ENCODE measurements at places on chromosomes 12 and 14. TPM values are rescaled to one million over a fixed set of nuclear protein-coding genes. Genes with fewer than 3 reads are reported as not detected.

Gene BEST3
- not detected for total RNA-seq

Gene PAPLN
- 4.2 TPM for total RNA-seq

Gene RNASE7
- not detected for total RNA-seq

Gene NKX2-1
- total RNA-seq, result not detected

Gene MYBPC1
- not detected for total RNA-seq

Gene CISTR
- not detected for total RNA-seq

Gene LGR5
- total RNA-seq, result 0.25 TPM

Gene BIN2
- total RNA-seq, result not detected

Gene GPR68
- 0.35 TPM for total RNA-seq

Gene YARS2
- 31.6 TPM for total RNA-seq

Gene CYP27B1
- total RNA-seq, result 1.3 TPM

Gene IL26
- not detected for total RNA-seq

Gene ABCD2
- 0.15 TPM for total RNA-seq

Gene RASAL1
- total RNA-seq, result 0.33 TPM

Gene CDKN1B
- 90.4 TPM for total RNA-seq

Gene PLEKHD1
- 0.21 TPM for total RNA-seq

Gene IAPP
- 0.09 TPM for total RNA-seq

GRCh38 chr14:71415404-71415690, 508.1 kb downstream of the PCNX1 start:
- no peak for DNase-seq

DNA sequence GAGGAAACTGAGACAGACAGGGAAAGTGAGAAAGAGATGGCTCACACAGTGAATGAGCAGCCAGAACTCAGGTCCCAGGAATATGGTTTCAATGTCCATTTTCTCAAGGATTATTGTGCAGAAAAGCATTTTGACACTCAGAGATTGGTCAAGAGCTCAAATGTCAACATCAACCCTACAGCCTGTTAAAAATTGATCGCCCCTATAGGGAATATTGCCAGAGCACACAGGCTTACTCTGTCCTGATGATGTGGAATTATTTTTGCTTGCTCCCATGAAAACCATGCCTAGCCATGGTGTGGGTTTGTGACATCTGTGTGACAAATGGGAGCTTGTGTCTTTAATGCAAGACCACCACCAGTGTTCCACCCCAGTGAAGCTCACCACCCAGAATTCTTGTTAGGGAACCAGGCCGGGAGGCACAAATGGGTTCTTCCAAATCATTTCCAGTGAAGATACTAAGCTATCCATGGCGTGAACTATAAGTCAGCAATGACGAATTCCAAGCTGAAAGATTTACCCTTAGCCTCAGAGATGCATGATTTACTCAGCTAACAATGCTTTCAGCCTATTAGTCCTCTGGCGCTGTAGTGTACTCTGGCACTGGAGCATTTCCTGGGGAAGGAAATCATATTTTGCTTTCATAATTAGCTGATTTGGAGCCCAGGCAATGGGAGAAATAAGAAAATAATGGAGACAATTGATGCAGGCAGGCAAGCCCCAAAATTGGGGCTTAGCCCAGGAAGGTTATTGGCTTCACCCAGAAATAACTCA, 1188.2 kb upstream of the TMEM132C start:
- no peak for DNase-seq

- no peak for DNase-seq
Observed at GRCh38 chr14:41824441-41824840, 217.8 kb downstream of the LRFN5 start.

DNA sequence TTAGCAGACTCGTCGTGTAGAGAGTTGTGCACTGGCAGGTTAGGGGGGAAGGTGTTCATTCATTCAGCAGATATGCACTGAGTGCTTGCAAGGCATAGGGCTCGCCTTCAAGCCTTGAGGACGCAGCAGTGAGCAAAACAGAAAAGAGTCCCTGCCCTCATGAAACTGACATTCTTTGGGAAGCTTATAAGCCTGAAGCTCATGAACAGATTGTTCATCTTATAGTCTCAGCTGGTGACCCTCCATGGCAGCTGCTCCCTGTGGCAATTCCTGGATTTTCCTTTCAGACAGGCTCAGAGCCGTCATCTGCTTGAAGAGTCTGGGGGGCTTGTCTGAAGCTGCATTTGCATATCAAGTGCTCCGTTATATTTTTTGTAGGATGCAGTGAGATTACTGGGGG, 148.4 kb downstream of the PRKCH start:
- no peak for DNase-seq

- no peak for DNase-seq
Observed at GRCh38 chr12:57661376-57661775, 28.4 kb upstream of the B4GALNT1 start.

DNA sequence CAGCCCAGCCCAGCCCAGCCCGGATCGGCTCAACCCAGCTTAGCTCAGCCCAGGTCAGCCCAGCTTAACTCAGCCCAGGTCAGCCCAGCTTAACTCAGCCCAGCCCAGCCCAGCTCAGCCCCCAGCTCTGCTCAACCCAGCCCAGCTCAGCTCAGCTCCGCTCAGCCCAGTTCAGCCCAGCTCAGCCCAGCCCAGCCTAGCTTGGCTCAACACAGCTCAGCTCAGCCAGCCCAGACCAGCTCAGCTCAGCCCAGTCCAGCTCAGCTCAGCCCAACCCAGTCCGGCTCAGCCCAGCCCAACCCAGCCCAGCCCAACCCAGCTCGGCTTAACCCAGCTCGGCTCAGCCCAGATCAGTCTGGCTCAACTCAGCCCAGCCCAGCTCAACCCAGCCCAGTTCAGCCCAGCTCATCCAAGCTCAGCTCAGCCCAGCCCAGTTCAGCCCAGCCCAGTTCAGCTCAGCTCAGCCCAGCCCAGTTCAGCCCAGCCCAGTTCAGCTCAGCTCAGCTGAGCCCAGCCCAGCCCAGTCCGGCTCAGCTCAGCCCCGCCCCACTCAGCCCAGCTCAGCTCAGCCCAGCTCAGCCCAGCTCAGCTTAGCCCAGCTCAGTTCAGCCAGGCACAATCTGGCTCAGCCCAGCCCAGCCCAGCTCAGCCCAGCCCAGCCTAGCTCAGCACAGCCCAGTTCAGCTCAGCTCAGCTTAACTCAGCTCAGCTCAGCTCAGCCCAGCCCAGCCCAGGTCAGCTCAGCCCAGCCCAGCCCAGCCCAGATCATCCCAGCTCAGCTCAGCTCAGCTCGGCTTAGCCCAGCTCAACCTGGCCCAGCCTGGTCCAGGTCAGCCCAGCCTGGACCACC, 331.7 kb downstream of the TMEM121 start:
- DNase-seq, result no peak

GRCh38 chr12:131190965-131191364, 237.3 kb downstream of the ADGRD1 start:
- no peak for DNase-seq

DNA sequence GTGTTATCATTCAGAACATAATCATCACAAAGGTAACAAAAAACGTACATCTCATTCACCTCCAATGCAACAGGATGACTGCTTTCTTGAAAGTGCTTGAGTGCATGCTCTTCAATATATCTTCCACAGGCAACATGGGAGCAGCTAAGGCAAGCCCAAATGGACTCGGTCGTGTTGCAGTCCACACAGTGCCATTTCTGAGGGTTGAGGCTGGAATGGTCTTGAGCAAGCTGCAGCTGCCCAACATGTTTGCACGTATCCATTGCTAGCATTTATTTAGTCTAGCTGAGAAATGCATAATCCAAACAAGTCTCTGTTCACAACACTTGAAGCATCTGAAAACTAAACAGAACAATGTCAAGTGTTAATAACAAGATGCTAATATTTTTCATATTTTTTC, 17.3 kb downstream of the USP44 start:
- no peak for DNase-seq

- peak; percentile 6 for DNase-seq
Observed at GRCh38 chr14:58665773-58666500, 28.2 kb downstream of the DACT1 start.

DNA sequence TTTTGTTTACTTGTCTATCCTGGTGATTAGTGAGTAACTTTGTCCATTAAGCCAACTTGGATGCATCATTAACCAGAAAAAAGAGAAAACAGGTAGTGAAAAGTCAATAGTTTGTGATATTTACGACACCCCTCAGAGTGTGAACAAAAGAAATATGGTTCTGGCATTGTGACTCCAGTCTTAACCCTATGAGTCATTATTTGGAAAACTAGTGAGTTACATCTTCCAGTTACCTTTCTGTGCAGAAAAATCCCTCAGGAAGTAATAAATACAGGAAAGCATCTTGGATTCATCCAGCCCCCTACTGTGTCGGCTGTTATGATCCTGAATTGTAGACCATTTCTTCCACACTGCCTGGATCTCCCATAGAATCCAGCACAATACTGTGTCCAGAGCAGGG, 379.1 kb downstream of the GALC start:
- no peak for DNase-seq

- DNase-seq, result no peak
Observed at GRCh38 chr12:54417712-54418440, 1.2 kb downstream of the ITGA5 start.

DNA sequence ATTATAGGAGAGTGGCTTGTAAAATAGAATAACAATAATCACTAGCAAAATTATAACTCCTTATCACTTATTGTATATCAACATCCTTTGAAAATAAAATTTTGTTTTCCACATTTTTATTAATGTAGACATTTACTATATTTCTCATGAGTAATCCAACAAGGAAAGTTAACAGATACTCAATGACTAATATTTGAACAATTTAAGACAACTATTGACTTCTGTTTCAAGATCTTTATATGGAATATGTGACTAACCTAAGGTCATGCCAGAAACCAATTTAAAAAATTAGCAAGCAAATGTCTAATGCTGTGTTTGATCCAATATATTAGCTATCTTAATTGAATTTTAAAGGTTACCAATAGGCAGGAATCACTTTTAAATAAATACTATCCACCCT, 638.5 kb upstream of the FLRT2 start:
- no peak for DNase-seq

DNA sequence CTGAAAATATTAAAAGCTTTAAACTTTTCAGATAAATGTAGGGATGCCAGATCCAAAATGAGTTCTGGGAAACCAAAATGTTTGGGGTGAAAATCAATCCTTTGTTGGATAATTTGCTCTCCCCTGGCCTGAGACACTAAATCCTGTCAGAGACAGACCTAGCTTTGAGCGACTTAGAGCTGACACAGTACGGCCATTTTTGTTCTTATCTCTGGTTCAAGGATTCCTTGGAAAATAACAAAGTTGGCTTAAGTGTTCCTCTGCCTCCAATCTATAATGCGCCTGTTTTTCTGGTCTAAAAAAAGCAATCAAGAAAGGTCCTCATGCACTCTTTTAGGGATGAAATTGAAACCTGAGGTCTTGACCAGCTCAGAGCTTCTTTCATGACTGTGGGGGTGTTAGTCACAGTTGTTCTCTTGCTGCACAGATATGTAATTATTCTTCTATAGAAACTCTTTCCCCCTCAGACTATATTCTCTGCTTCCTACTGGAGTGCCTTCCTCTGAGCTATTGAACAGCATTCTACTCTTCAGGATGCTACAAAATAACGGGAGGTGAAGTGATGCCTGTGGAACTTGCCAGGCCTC, 52.3 kb upstream of the EGLN3 start:
- no peak for DNase-seq

DNA sequence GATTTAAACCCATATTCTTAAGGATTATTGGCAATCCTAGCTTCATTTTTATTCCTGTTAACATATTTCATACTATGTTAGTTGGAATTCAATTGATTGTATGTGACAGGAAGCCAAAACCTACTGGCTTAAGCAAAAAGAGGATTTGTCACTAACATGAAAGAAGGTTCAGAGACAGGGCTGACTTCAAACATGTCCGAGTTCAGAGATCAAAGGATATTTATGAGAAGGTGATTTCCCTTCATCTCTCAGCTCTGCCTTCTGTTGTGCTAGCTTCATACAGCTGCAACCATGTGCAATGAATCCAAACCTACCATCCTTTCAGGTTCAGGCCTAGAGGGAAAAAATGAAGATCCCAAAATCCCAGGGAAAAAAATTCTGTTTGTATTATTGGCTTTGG, 349.7 kb downstream of the ATP23 start:
- no peak for DNase-seq

- peak; percentile 72 for DNase-seq
Observed at GRCh38 chr14:23300687-23301223, 1.9 kb downstream of the PPP1R3E start.

- peak; percentile 69 for DNase-seq
Observed at GRCh38 chr12:49098035-49098451, 3.4 kb upstream of the DHH start.

DNA sequence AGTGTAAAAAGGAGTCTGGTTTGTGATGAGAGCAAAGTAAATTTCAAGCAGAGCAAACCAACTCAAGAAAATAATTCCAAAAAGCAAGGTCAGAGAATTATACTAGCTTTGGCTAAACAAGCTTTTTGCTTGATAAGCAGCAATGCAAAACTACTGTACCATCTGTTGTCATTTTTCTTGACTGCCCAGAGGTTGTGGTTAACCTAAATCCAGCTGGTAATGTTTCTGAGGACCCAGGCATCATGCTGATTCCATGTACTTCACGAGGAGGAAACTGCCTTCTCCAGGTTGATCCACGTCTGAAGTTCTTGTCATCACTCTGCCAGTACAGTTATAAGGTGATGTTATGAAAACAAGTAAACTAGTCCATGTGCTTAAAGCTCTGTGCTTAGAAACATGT, 185.2 kb downstream of the ACSS3 start:
- no peak for DNase-seq

DNA sequence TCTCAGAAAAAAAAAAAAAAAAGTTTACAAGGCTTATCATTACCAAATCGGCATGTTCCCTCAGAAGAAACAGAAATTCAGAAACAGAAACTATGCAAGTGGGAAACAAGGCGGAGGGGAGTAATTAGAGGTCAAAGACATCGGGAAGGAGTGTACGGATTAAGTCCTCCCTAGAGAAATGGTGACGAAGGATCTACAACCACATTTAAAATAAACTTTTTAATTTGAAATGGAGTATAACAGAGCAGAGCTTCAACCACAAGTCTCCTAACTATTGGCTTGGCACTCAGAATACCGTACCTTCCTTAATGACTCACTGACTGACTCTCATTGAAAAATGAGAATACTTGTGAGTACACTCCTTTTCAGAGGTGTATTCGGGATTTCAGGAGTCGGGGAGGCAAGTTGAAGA, 908 bp downstream of the ENTPD5 start:
- DNase-seq, result peak; percentile 61

GRCh38 chr12:21825886-21826617, 51.5 kb upstream of the KCNJ8 start:
- no peak for DNase-seq

- DNase-seq, result no peak
Observed at GRCh38 chr12:111046896-111047295, 126.5 kb upstream of the MYL2 start.

GRCh38 chr14:44893535-44893934, 68.2 kb downstream of the KLHL28 start:
- no peak for DNase-seq

GRCh38 chr14:25406818-25407217, 356.9 kb upstream of the STXBP6 start:
- DNase-seq, result peak; percentile 79
